Hematopoietic multipotent progenitor cell treated with erythropoietin and hydrocortisone succinate and interleukin-3 and kit ligand, for 17 days (in vitro differentiated cells): ENCODE measurements at places on chromosomes 7 and 10.

- no peak for DNase-seq
These were observed 125.9 kb downstream of the TRRAP start for GRCh38 chr7:99004216-99004615.

- DNase-seq, result no peak
These were observed 10.8 kb upstream of the PPP1R3C start for GRCh38 chr10:91643700-91644099.

GRCh38 chr10:130615457-130615856 lies 479.3 kb downstream of the GLRX3 start:
- DNase-seq, result no peak

GRCh38 chr10:64112701-64113355 lies 591.6 kb downstream of the REEP3 start:
- no peak for DNase-seq

DNA sequence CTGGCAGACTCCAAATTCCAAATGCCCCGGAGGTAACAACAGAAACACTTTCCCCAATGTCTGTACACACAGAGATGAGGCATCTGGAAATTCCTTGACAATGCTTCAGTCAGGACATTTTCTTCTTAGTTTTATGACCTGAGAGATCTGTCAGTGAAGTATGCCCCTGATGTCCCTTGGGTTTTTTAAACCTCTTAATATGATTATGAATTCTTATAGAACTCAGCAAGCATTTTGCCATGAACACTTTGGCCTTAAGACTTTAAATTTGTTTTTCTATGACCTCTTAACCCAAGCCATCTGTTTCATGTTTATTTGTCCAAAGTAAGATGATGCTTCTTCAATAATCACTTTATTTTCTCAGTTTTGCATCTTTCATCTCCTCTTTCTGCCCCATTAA lies 1206.2 kb downstream of the GATA3 start:
- DNase-seq, result no peak

- DNase-seq, result no peak
These were observed 61.7 kb upstream of the LYZL1 start for GRCh38 chr10:29227201-29227600.
